SK-N-SH (cell line): ENCODE measurements at places on chromosomes 5 and 9.

DNA sequence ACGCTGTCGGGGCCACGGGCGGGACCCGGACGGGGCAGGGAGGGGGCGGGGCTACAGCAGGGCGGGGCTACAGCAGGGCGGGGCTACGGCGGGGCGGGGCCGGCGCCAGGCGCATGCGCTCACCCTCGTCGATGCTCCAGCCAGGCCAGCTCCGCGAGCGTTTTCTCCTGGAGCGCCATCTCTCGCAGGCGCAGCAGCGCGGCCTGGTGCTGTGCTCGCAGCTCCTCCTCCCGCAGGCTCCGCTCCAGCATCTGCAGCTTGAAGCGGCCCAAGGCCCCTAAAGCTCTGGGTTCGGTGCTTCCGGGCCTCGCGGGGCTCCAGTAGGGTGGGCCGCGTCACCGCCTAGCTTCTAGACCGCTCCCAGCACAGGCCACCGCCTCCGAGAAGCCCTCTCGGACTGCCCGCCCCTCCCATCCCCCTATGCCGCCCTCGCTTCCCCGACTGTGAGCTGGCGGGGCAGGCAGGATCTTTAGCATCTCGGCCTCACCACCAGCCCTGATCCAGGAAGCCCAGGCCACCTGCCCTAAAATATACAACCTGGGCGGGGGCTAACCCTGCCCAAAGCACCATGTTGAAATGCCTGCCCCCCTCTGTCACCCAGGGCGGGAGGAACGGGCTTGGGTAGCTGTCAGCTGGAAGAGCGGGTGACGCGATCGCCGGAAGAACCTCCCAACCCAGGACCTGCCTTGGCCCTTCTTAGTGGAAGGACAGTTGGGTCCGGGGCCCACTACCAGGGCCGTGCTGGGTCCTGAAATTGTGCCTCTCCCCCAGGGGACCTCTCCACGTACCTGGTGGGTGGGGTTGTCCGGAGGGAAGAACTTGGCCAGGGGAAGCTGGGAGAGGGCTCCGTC, 21.9 kb upstream of the QSOX2 start:
- DNase-seq = peak; percentile 100

DNA sequence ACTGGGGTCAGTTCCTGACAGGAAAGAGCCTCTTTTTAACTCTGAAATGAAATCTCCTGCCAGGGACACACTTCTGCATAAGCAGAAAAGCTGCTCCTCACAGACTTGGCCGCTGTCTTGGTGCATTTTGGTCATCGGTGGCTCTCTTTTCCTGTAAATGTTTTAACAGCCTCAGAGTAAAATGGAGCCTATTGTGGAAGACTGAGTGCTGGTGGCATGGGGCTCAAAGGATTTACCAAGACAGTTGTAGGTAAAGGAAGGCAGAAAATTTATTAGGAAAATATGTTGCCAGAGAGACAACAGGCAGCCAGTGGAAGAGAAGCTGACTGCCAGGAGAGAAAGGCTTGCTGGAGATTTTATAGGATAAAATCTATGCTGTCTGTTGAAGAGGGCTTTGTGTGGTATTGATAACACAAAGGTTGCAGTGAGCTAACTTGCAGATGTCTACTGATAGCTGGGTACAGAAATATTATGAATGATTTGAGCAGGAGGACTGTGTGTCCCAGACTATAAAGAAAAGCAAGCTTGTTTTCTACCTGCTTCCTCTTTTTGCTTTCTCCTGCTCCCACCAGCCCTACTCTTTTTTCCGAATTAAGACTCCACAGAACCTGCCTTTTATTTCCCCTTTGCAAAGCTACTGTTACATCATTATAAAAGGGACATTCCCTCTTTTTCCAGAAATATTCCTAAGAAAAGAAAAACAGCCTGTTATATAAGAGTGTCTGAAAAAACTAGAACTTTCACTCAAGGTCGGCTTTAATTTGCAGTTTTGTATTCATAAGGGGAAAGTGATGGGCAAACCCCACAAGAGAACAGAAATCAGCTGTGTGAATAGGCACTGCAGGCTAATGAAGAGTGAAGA, 27.9 kb upstream of the IFNA14 start:
- no peak for DNase-seq

- no peak for DNase-seq
These were observed 188.2 kb upstream of the TAS2R1 start for GRCh38 chr5:9818340-9818845.

GRCh38 chr9:13621872-13622564, 342.5 kb upstream of the MPDZ start:
- DNase-seq = no peak

DNA sequence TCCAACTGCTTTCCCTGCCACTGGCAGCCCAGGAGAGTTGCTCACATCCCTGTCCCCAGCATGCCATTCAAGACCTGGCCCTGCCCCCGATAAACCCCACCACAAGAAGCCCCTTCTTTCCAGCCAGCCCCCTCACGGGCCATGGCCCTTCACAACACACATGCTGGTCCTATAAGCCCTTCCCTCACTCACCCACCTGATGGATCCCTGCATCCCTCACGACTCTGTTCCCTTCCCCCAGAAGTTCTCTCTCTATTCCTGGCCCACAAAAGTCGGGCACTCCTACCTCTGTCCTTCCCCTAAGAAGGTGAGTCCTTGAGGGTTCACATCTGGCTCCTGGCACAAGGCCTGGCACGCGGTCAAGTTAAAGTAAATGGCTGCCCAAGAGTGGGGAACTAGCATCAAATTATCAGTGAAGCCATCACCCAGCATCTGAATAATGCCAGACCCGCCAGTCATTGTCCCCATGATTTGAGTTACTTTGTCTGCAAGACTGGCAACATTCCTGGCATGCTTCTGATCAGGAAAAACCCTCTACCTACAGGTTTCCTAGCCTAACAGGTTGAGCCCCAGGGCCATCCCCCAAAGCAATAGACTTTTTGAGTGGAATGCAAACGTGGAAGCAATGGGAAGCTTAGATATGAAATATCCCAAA, 65.9 kb downstream of the CRB2 start:
- no peak for DNase-seq

GRCh38 chr9:32706004-32706724, 70.7 kb upstream of the TAF1L start:
- DNase-seq = no peak

DNA sequence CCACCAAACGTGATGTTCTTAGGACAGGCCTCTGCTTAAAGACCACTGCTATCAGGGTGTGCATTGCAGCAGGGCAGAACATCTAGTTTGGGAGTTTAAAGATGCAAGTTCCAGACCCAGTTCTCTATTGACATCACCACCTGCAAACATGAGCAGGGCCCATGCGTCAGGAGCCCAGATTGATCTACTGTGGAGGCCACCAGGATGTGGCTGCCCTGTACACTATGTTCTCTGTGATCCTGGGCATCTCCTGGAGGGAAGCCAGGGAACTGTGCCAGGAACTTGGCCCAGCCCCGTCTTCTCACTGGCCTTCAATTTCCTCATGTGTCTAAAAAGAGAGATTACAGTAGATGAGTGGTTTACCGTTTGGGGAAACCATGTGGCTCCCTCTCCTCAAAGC, 87.1 kb downstream of the PDE6A start:
- DNase-seq = peak; percentile 33

DNA sequence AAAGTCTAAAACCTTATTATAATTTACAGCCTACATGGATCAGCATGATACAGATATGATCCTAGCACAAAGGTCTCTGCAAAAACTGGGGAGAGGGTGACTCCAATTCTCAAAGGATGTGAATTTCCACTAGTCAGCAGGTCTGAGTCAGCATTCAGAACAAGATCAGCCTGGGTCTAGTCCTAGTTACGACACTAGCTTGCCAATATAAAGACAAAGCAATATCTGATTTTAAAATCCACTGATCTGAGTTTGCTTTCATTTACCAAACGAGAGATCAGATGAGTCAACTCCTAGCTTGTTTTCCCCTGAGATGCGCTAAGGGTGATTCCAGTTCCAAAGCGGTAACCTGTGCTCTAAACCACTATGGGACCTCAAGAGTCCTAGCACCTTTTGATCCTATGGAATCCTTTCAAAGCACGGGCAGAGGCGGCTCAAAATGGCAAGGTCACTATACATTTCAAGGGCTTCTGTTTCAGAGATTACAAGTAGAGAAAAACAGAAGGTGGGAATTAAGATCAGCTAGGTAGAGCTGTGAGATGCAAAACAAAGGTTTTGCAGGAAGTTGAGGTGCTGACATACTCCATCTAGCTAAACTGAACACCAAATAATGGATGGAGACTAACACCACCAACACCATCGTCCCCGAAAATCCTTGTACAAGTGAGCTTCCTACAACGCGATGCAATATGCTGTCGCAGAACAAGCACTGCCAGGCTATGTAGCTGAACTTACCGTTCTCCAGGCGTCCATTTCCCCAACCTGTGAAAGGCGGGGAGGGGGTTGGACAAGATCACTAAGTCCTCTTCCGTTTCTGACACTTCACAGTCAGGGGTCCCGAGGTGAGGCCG, 906 bp downstream of the SLC25A51 start:
- DNase-seq = no peak

GRCh38 chr9:120376101-120376500, 203.9 kb downstream of the CDK5RAP2 start:
- DNase-seq = no peak

DNA sequence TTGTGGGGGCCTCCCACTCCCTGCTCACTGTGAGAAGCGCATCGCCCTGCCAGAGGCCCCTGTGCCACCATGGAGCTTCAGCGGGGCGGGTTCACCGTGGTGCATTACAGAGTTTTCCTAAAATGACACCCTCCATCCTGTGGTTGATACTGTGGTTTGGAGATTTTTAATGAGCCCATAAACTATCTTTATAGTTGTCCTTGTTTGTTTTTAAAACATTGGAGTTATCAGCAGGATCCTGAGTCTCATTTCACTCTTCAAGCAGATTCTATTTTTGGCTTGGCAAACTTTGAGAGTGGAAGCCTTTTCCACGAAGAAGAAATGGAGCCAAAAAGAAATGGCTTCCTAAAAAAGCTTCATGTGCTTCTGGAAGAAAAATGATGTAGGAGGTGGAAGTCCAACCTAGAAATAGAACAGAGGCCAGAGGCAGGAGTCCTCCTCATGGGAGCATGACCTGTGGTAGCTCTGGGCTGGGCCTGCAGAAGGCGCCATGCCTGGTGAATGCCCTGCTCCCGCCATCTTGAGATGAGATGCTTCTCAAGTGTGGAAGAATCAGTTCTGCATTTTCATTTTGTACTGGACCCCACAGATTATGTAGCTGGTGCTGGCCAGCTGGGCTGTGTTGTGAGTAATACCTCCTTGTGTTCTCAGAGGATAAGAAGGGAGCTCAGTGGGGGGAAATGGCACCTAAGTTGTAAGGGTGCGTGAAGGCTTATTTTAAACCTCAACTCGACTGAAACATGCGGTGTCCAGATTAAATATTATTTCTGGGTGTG, 79.0 kb upstream of the RAI14 start:
- DNase-seq = no peak

DNA sequence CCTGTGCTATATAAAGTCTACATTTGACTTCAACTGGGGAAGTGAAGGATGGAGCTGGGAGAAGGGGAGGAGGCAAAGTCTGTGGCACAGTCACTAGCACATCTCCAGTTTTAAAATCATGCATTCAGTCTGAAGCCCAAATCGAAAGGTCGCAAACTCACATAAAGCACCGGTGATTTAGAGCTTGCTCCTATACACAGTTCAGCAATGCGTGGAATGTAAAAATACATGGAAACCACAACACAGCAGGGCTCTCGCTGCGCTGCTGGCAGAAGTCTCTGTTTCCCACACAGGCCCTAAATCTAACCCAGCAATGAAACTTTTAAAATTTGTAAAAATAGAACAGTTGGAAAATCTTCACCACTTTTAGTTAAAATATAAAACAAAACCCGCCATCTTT, 68.2 kb downstream of the EBF1 start:
- no peak for DNase-seq

- no peak for DNase-seq
These were observed 105.3 kb downstream of the PAX5 start for GRCh38 chr9:36928670-36929349.

DNA sequence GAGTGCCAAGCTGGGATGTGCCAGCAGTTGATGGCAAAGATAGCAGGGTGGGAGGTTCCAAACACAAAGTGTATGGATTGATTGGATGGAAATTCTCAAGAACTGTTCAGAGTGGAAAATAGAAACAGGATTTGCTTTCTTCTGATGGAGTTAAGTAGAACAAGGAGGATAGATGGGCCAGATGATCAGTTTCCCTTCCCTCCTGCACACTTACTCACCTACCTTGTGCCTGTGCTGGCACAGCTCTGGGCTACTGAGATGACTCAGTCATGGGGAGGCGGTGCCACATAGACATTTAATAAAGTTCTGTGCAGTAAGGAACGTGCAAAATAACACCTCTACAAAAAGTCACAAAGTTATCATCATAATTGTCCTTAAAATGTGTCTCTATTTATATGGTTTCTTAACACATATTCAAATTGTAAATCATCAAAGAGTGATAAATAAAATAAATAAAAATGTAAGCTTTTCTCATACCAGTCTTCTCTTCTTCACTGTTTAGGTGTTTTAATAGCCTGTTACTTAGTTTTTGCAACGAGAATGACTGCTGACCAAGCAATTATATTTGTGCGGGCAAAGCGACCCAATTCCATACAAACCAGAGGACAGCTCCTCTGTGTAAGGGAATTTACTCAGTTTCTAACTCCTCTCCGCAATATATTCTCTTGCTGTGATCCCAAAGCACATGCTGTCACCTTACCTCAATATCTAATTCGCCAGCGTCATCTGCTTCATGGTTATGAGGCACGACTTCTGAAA, 12.7 kb downstream of the PTPDC1 start:
- DNase-seq = no peak

GRCh38 chr5:74177961-74178360, 462.6 kb downstream of the ENC1 start:
- DNase-seq = no peak
